ENCODE measurements at places on chromosomes 3 and 15. TPM values are rescaled to one million over a fixed set of nuclear protein-coding genes. Genes with fewer than 3 reads are reported as not detected.

SIDT1 gene
- not detected for total RNA-seq

TPM1 gene
- total RNA-seq, result 711 TPM

NAALADL2 gene
- total RNA-seq, result 1.8 TPM

ARL13B gene
- 6.6 TPM for total RNA-seq

DIPK2A gene
- total RNA-seq, result 14.0 TPM

GRCh38 chr3:36837089-36837488, 72.7 kb upstream of the DCLK3 start:
- DNase-seq, result no peak

- peak; percentile 58 for DNase-seq
Measured at GRCh38 chr3:66195347-66195783, 25.4 kb upstream of the SLC25A26 start.

DNA sequence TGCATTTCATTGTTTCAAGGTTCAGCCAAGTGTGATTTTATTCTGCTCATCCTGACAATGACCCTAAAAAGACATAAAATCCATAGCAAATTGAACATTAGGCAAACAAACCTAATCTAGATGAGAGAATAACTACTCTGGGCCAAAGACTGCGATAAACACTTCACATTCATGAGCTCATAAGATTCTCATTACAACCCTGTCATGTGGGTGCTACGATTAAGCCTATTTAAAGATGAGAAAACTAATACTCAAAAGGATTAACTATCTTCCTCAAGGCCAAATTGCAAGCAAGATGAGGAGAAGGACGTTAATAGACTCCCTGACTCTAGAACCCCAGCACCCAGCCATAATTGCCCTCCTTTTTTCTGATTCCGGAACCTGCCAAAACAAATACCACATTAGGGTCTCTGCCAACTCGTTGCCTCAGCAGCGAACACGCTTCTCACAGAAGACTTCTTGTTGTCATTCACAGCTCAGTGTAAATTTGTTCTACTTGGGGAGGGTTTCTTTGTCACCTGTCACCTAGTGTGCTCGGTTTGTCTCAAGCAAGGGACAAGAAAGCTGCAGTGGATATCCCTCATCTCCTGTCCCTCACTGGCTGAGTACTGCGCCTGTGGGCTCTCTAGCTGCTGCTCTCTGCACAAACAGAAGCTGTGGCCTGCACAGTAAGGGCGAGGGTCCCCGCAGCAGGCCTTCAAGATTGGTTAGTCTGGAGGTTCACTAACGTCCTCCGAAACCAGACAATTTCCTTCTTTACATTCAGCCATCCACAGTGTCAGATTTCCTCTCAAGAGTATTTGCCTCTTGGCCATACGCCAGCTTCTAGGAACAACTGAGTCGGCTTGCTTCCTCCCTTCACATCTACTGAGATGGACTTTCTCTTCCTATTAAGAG, 200.0 kb upstream of the UBE2E2 start:
- no peak for DNase-seq

- no peak for DNase-seq
Measured at GRCh38 chr3:13772885-13773745, 106.8 kb downstream of the WNT7A start.

- DNase-seq, result no peak
Measured at GRCh38 chr3:190380184-190380583, 7.8 kb upstream of the CLDN16 start.

DNA sequence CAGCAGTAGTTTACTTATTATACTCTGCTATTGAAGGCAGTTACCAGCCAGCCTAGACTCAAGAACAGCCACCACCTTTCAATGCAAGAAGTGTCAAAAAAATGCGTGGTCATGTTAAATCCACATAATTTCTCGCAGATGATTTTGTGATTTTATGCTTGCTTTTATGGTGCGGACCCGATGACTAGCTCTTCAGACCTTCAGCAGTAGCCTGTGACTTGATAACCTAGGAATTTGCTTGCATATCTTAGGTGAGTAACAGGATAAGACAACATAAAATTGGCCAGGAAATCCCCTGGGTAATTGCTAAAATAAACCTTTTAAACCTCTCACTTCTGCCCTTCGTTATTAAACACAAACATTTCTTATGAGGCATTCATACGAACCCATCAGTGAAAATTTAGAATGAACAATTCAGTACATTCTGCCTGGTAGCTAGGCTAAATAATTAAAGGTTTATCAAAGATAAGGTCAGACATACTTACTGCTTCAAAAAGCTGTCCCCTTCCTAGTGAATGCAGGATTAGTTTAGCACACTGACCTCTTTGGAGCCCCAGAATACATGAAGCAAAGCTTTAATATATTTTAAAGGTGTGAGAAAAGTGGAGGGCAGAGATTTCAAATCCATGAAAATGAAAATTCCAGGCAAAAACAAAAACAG, 798.8 kb downstream of the OTOL1 start:
- DNase-seq, result peak; percentile 56

DNA sequence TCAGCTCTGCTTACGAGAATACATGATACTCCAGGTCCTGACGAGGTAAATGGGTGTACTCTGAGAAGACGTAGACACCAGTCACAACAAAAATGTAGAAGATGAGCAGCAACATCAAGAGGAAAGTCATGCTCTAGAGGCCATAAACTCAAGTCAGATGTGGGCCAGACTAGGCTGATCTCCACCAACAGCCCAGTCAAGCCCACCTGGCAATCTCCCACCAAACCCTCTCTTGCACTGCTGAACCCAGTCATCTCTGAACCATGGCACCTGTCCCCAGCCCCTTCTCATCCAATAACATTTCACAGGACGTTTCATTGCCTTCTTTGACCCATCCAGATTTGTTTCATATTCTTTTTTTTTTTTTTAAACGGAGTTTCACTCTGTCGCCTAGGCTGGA, 10.8 kb upstream of the PDIA3 start:
- DNase-seq, result no peak

DNA sequence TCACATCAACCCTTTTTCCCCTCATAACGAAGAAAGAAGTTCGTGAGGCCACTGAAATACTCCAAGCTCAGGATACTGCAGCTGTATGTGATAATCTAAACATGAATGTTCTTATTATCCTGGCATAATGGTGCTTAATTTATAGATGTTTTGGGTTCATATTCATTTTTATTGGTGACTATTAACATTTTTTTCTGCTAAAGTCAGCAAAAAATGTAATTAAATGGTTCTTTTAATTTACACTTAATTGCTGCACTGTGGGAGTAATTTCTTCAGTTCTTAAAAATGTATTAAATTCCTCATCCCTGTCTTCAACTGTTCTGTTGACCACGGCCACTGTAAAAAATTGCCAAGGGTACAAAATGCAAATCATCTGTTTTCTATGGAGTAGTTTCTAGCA, 95.6 kb downstream of the CDIN1 start:
- DNase-seq, result no peak

- peak; percentile 92 for DNase-seq
Measured at GRCh38 chr3:195897081-195897852, 11.1 kb downstream of the TNK2 start.

DNA sequence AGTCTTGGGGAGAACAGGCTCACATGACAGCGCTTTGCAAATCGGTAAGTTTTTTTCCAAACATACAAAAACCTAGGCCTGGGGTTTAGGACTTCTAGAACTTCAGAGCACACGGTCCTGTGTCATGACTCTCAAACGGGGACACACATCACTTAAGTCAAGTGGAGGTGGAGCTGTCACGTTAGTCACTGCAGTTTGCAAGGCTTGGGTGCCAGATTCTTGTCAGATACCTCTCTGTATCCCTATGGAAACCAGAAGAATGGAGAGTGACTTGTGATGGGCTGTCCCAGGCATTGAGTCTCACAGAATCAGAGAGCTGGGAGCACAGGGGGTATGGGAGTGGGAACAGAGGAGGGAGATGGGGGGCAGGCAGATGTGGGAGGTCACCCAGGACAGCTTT, 64.8 kb downstream of the DUT start:
- no peak for DNase-seq

- no peak for DNase-seq
Measured at GRCh38 chr3:187889601-187890404, 144.5 kb upstream of the BCL6 start.

DNA sequence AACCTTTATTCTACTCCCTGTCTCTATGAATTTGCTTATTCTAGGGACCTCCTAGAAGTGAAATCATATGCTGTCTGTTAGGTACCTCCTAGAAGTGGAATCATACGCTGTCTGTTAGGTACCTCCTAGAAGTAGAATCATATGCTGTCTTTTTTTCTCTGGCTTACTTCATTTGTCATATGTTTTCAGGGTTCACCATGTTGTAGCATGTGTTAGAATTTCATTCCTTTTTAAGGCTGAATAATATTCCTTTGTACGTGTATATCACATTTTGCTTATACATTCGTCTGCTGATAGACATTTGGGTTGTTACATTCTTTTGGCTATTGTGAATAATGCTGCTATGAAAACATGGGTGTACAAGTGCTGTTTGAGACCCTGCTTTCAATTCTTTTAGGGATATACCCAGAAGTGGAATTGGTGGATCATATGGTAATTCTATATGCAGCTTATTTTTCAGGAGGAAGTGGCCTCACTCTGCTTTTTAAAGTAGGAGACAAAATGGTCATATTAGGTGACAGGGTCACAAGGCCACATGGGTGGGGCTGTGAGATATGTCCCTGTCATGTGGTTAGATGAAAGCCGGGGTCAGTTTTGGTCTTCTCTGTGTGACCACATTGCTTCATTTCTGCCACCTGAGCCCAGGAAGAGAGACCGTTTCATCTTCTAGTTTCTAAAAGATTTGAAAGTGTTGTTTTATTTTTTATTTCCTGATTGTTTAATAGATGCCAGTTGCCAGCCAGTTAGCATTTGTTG, 76.7 kb downstream of the FLNB start:
- no peak for DNase-seq

DNA sequence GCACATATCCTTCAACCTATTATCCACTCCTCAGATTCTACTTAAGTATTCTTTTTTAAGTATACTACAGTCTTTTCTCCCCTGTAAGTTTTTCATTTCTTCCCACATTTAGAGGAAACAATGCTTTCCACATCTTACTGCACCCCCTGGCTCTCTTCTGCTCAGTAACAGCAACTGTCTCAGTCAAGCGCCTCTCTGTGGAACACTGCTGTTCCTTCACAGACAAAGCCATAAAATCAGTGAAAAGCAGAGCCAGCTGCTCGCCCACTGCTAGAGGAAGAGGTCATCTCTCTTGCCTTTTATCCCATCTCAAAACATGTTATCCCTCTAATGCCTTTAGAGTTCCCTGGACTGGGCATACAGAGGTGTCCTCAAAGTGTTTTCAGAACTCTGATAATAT, 24.8 kb downstream of the SERP1 start:
- DNase-seq, result peak; percentile 17

DNA sequence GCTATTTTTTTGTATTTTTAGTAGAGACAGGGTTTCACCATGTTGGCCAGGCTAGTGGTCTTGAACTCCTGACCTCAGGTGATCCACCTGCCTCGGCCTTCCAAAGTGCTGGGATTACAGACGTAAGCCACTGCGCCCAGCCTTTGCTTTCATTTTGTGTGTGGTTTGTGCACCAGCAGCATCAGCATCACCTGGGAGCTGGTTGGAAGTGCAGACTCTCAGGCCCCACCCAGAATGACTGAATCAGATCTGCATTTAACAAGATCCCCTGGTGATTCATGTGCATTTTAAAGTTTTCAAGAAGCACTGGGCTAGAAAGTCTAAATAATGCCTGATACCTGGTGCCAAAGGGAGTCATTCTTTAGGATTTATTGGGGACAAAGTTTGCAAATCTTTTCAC, 73.4 kb upstream of the BNIP2 start:
- no peak for DNase-seq

- DNase-seq, result peak; percentile 85
Measured at GRCh38 chr3:61561374-61562041, at the start of gene PTPRG. Gene PTPRG, plus strand, starts transcription at chr3:61561571. Its CDS starts 717 bp downstream, at chr3:61562288.

Measured in MG63 (cell line).